ENCODE measurements at places on chromosomes 7 and 10. TPM values are rescaled to one million over a fixed set of nuclear protein-coding genes. Genes with fewer than 3 reads are reported as not detected.

The CPA4 gene
- total RNA-seq: 90.5 TPM

The CYP2C19 gene
- total RNA-seq: not detected

The TFPI2 gene
- total RNA-seq: 208 TPM

The NRBF2 gene
- total RNA-seq: 22.1 TPM

The NOS3 gene
- total RNA-seq: not detected

The PRTFDC1 gene
- total RNA-seq: 1.6 TPM

The CISD1 gene
- total RNA-seq: 17.8 TPM

The LUC7L2 gene
- total RNA-seq: 78.5 TPM

The PNLIP gene
- 0.13 TPM for total RNA-seq

The ZNF488 gene
- total RNA-seq: not detected

The TCAF2 gene
- total RNA-seq: 10.1 TPM

The MYL10 gene
- 0.34 TPM for total RNA-seq

The PKD1L1 gene
- total RNA-seq: 0.06 TPM

The MORN4 gene
- total RNA-seq: 4.3 TPM

The RAB19 gene
- total RNA-seq: not detected

The THSD7A gene
- under 0.01 TPM for total RNA-seq

The GHRHR gene
- not detected for total RNA-seq

The RBP3 gene
- total RNA-seq: not detected

The HOGA1 gene
- 0.51 TPM for total RNA-seq

The PLA2G12B gene
- not detected for total RNA-seq

The ZNF503 gene
- total RNA-seq: 4.1 TPM

The HTRA1 gene
- total RNA-seq: 1,894 TPM

The PIK3AP1 gene
- not detected for total RNA-seq

The CCDC172 gene
- total RNA-seq: not detected

The FAM180A gene
- total RNA-seq: 3.7 TPM

The ZNF365 gene
- 6.2 TPM for total RNA-seq

The CPXM2 gene
- not detected for total RNA-seq

The CHN2 gene
- not detected for total RNA-seq

The SPDYE6 gene
- not detected for total RNA-seq

The NME8 gene
- not detected for total RNA-seq

The NUTM2E gene
- not detected for total RNA-seq

The ADRB1 gene
- 0.13 TPM for total RNA-seq

The LRRTM3 gene
- not detected for total RNA-seq

The PNLIPRP3 gene
- 0.06 TPM for total RNA-seq

The AS3MT gene
- total RNA-seq: 9.3 TPM

The NPC1L1 gene
- total RNA-seq: not detected

The TRIM56 gene
- total RNA-seq: 14.5 TPM

The HSPA12A gene
- 3.6 TPM for total RNA-seq

The CCL24 gene
- total RNA-seq: not detected

The CPN1 gene
- not detected for total RNA-seq

The OR6B1 gene
- not detected for total RNA-seq

The PPP1R9A gene
- 0.51 TPM for total RNA-seq

The SEC61A2 gene
- total RNA-seq: 10.1 TPM

The NANOS1 gene
- total RNA-seq: 0.45 TPM

The TBL2 gene
- 147 TPM for total RNA-seq

The ATRNL1 gene
- 13.0 TPM for total RNA-seq

The UBE2H gene
- 61.3 TPM for total RNA-seq

The FEZF1 gene
- total RNA-seq: not detected

Measured in LHCN-M2 (cell line).